Suprapubic skin (tissue), 4 donors: ENCODE measurements at places on chromosomes 5 and 9. TPM values are rescaled to one million over a fixed set of nuclear protein-coding genes. Genes with fewer than 3 reads are reported as not detected.

Gene KIAA0825
- total RNA-seq: 4.6 TPM

Gene TRIM52
- 12.1 TPM for total RNA-seq

Gene SCAI
- total RNA-seq: 38.1 TPM

Gene PCDHB2
- total RNA-seq: 4.3 TPM

Gene PCDHGA6
- total RNA-seq: 4.7 TPM

Gene OBP2B
- 6.8 TPM for total RNA-seq

Gene ARSI
- total RNA-seq: 5.4 TPM

Gene PROB1
- total RNA-seq: 0.40 TPM

Gene CTXN3
- not detected for total RNA-seq

Gene AK8
- total RNA-seq: 3.7 TPM

Gene C5orf52
- not detected for total RNA-seq
